ENCODE measurements at places on chromosomes 1 and 21.
A peak's percentile ranks its signal among the peaks of the same experiment; 100 is the strongest.

DNA sequence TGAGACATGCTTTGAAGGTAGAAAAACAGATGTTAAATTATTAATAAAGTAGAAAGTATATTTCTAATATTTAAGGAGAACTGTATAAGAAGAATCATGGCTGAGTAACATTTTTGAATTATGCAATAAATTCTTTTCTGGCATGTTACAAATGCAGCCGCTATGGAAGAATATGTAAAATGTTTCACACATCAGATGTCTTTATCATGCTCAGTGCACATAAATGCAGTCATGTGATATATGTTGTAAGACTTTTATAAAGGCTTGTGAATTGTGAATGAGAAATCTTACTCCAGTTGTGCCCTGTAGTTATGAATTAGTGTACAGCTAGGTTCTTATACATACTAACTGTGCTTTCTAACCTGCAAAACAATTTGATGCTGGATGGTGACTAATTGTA, 53.5 kb downstream of the LRRC8B start:
- no peak for DNase-seq
- no peaks in the 10 kb centered on the region for H3K27me3 ChIP-seq
- H3K36me3 ChIP-seq, result no peaks in the 10 kb centered on the region
- no peak overlapping the region for H3K4me3 ChIP-seq
- no peak overlapping the region for H3K27ac ChIP-seq

DNA sequence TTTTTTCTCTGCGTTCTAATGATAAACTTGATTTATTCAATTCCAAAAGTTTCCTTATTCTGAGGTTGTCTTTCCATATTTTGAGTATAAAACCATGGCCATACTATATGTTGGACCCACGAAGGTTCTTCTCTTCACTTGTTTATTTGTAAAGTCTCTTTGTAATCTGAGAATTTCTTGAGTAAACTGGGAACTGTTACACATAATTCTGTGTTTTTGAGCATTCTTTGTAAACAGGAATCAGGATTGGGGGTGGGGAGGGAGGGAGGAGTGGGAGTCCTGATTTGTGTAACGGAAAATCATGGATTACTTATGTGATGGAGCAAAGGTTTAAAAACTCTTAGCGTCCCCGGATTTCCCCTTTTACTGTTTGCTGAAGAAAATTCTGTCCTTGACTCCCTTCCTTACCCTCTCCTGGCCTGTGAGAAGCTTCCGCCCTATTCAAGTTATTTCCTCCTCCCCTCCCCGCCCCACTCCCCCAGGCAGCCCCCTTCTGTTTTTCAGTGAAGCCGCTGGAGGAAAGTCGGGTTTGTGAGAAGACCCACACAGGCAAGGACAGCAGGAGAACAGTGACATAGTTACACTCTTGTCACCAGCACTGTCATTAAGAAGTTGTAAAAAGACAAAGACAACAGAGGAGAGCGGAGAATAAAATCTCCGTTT, 6.4 kb upstream of the NBPF11 start:
- H3K27me3 ChIP-seq, result peaks cover 3% of the 10 kb centered on the region
- H3K4me3 ChIP-seq, result no peak overlapping the region
- H3K4me1 ChIP-seq, result no peaks in the 10 kb centered on the region

GRCh38 chr1:26145041-26145959, 13.6 kb upstream of the FAM110D start:
- H3K27ac ChIP-seq, result no peak overlapping the region
- H3K4me1 ChIP-seq, result no peaks in the 10 kb centered on the region
- H3K27me3 ChIP-seq, result no peaks in the 10 kb centered on the region
- peak; percentile 81 for DNase-seq
- no peaks in the 10 kb centered on the region for H3K36me3 ChIP-seq

DNA sequence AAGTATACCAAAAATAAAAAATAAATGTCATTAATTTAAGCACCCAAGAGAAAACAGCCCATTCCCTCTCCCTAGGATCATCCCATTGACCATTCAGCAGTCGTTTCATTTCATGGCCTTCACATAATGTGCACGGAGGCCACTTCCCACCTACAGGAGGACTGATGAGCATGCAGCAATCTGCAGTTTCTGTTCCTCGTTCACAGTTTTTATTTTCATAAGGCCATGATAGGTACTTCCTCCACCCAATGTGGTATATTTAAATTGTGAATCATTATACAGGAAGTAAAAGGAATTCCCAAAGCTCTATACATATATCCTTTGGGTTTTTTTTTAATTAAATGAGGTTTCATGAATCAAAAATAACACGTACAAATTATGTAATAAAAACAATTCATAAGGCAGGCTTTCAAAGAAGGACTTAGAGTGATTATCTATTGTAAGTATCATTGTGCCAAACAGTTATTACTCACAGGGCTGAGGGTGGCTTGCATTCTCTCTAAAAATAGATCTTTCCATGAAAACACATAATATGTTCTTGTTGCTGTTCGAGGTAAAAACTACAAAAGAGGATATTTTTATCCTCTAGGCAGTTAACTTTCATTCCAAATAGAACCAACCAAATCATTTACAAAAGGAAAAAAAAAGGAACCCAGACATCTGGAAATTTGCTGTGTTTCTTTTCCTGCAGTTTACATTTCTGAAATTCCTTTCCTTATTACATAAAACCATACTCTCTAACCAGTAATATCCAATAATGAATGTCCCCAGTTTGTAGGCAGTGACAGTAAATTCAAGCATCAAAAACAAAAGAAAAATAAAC, 27.5 kb upstream of the SLC44A3 start:
- H3K4me1 ChIP-seq, result peaks cover 35% of the 10 kb centered on the region
- no peak overlapping the region for H3K4me3 ChIP-seq
- H3K36me3 ChIP-seq, result no peaks in the 10 kb centered on the region
- no peaks in the 10 kb centered on the region for H3K27me3 ChIP-seq
- no peak for DNase-seq

Data from glutamatergic neuron (in vitro differentiated cells).